H9 (cell line): ENCODE measurements at places on chromosomes 2 and 18.

DNA sequence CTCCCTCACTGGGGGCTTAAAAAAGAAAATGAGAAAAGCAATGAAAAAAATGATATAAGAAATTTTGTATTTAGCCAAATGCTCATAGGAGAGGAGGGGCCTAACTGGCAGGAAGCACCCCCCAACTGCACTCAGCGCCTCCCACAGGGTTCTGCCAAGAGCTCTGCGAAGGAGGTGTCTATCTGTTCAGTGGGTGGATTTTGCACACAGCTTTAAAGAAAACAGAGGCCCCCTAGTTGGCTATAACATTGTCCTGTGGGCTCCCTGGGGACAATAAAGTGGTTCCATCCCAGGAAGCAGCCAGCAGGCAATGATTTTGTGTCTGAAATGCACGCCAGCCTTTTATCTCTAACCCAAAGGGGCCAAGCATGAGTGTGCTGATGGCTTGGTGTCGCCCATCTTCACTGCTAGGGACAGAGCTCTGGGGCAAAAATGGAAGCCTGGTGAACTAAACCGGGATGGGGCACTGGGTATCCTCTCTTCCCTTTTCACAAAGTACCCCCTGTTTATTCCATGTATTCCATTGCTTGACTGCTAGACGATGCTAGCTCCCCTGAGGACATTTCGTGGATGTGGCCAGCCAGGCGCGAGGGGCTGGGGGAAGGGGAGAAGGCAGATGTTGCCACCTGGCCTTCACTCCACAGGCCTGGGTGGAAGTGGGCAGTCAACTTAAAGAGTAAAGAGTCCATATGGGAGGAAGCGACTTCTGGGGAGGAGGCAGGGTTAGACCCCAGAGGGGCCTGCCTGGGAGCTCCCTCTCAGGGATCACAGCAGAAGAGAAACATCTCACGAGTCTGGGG is 205.7 kb downstream of the CYP26B1 start:
- DNase-seq, result peak; percentile 8

GRCh38 chr2:106545007-106545406 is 57.8 kb downstream of the CD8B2 start:
- no peak for DNase-seq

GRCh38 chr18:30556112-30556511 is 486.4 kb downstream of the DSC3 start:
- no peak for DNase-seq

DNA sequence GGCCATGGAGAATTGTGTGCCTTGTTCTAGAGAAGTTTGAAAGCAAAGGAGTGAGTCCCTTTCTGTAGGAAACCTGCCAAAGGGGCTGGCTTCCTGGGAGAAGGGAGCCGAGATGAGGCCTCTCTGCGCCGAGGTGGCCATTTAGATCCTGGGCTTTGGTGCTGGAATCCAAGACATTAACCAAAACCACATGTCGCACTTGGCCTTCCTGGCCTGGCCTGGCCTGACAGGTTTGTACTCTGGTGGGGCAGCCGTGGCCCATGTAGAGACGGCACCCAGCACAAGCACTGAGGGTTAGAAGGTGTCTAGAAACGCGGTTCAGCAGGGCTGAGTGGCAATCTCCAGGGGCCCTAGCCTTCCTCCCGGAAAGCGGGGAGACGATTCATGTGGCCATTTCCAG is 7.1 kb downstream of the CNNM3 start:
- DNase-seq, result no peak

DNA sequence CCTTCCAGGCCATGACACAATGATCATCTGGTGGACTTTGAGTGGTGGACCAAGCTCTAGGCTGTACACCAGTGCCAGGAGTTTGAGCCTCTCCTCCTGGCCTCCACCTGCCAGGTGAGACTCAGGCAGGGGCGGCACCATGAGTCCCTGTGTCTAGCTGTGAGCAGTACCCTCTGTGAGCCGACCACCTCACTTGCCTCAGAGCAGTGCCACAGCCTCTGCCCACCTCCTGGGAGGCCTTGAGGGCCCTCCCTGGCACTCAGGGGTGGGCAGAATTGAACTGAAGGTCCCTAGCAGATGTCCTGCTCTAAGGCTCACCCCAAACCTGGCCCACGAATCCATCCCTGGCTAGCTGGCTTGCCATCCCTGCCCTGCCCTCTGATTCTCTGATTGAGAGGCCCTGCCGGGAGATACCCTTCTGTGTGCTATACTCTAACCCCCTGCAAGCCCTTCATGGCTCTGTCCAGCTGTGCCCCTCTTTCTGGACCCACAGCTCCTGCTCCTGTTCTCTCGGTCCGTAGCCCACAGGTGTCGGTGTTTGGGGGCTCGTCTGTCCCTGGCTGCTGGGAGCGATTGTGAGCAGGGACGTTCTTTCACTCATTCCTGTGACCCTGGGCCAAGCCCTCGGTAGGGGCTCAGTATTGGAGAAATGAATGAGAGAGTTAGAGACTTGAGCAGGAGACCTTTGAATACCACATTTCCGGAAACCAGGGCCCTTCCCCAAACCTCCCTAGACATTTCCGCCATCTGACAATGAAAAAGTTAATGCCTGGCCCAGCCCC is 70.0 kb downstream of the INHBB start:
- no peak for DNase-seq

GRCh38 chr18:57961876-57962505 is 82.0 kb upstream of the NEDD4L start:
- no peak for DNase-seq

GRCh38 chr2:137892739-137893138 is 71.5 kb upstream of the HNMT start:
- no peak for DNase-seq
